ENCODE measurements at places on chromosomes 2 and 18.
A peak's percentile ranks its signal among the peaks of the same experiment; 100 is the strongest.

DNA sequence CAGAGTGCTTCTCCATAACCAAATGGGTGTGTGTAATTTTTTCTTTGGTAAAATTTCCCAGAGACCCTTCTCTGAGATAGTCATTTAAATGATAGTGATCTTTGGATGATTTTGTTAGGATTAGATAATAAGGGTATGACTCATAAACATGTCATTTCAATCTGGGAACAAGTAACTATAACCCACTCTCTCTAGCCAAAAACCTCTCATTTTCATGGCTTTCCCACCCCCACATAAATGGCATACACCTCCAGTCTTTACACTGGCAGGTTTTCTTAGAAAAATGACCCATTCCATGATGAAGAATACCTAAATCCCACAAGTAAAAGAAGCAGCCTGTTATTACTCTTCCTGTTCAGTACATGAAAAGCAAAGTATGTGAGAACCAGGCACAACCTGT, 572.0 kb upstream of the ZEB2 start:
- peak; percentile 47 for DNase-seq

GRCh38 chr2:160730296-160730995, 236.8 kb upstream of the RBMS1 start:
- no peak for DNase-seq

- no peak for DNase-seq
Measured at GRCh38 chr2:3572620-3573019, 2.4 kb upstream of the RPS7 start.

DNA sequence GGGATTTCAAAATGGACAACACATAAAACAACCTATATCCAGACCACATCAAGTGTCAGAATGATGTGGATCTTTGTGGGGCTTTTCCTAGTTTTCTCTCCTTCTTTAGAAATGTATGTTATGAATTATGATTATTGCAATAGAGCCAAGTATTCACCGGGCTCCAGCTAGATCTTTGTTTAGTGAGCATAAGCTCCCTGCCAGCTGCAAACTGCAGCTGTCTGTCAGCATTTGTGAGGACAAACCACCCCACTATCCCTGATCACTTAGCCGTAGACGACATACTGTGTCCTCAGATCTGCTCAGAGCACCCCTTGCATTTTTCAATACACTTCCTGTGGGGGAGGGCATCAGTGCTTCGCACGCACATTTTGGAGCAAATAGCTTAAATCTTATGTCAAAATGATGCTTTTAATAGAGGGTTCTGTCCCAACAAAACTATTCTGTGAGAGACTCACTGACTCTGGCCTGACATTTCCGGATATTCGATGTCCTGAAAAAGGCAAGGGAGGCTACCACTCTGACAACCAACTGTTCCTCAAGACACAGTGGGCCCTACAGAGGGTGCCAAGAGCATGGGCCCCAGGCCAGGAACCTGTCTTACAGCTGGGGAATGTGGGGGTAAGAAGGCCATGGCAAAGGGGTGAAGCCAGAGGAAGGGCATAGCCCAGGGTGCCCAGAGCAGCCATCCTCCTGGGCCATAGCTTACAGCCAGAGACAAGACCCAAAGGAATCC, 346.0 kb downstream of the ARHGAP15 start:
- peak; percentile 80 for DNase-seq

- DNase-seq = peak; percentile 6
Measured at GRCh38 chr2:153388246-153388645, 90.3 kb downstream of the RPRM start.

- DNase-seq = peak; percentile 51
Measured at GRCh38 chr2:233979748-233980147, 62.6 kb downstream of the TRPM8 start.

DNA sequence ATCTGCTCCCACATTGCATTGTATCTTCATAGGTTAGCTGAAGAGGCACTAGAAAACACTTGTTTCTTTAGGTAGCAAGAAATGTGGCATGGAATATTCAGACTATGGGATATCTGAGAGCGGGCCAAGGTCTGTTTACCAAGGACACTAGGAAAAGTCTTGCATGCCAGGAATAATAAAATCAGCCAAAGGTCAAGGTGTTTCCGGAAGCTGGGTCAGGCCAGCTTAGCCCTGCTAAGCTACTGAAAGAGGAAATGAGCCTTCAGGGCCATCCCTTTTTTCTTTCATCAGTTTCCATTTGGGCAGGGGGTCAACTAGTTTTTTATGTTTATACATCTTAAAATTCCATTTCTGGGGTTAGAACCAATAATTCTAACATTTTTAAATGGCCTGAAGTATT, 101.1 kb downstream of the DPP4 start:
- DNase-seq = no peak

GRCh38 chr2:202848813-202849212, 22.8 kb downstream of the ICA1L start:
- DNase-seq = peak; percentile 6

- no peak for DNase-seq
Measured at GRCh38 chr18:64986906-64987495, 763.8 kb upstream of the CDH7 start.

GRCh38 chr18:75185460-75185859, 23.5 kb downstream of the PTGR3 start:
- DNase-seq = no peak

- no peak for DNase-seq
Measured at GRCh38 chr2:29073933-29074332, 390 bp downstream of the PCARE start.

DNA sequence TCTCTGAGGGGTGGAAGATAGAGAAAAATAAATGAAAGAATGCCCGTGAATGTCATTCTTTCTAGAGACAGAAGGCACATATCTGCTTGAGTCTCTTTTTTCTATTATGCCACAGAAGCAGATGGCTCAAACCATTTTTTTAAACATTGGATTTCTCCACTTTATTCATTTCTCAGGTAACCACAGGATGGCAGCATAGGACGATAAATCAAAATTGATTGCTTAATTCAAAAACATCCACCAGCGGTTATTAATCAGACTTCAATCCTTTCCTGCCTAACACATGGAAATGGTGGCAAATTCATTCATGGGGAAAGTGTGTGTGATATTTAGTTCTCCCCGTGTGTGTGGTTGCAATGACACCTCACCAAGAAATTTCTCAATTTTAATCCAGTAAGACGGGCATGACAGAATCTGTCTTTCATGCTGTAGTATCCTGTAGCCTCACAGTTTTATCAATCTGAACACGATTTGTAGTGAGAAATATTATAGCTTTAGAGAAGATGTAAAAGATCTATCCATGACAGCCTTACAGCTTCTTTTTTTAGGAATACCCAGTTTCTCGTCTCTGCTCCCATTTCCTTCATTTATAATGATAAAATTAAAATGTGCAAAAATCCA, 72.2 kb downstream of the DSC3 start:
- peak; percentile 10 for DNase-seq

DNA sequence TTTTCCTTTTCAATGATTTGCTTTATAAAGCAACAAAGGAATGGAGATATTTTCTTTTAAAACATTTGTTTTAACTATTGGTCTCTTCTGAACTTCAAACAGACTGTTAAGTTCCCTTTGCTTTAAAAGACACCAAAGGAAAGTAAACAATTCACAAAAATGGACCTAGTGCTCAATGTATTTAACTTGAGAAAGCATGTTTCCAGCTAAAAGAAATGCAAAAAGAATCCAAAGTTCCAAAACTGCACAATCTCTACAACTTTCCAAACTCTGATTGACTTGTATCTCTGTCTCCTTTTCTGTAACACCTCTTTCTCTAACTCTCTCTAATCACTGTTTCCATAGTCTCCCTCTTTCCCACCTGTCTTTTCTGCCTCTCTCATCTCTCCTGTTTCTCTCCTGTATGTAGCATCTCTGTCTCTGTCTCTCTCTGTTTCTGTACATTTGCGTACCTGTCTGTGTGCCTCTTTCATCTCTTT, 295.7 kb upstream of the SESTD1 start:
- no peak for DNase-seq

GRCh38 chr2:160210599-160211138, 10.6 kb upstream of the ITGB6 start:
- peak; percentile 65 for DNase-seq

GRCh38 chr2:161206471-161207032, 46.3 kb downstream of the TANK start:
- peak; percentile 29 for DNase-seq

GRCh38 chr2:70553334-70553583, 367 bp downstream of the TGFA start:
- DNase-seq = no peak

DNA sequence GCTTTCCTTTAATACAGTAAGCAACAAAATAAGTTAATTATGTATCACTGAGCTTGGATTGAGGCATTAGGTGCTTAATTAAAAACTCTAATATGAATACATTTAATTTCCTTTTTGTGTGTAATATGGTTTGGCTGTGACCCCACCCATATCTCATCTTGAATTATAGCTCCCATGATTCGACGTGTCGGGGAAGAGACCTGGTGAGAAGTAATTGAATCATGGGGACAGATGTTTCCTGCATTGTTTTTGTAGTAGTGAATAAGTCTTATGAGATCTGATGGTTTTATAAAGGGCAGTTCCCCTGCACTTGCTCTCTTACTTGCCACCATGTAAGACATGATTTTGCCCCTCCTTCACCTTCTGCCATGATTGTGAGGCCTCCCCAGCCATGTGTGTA, 325.4 kb upstream of the CDH7 start:
- DNase-seq = no peak

DNA sequence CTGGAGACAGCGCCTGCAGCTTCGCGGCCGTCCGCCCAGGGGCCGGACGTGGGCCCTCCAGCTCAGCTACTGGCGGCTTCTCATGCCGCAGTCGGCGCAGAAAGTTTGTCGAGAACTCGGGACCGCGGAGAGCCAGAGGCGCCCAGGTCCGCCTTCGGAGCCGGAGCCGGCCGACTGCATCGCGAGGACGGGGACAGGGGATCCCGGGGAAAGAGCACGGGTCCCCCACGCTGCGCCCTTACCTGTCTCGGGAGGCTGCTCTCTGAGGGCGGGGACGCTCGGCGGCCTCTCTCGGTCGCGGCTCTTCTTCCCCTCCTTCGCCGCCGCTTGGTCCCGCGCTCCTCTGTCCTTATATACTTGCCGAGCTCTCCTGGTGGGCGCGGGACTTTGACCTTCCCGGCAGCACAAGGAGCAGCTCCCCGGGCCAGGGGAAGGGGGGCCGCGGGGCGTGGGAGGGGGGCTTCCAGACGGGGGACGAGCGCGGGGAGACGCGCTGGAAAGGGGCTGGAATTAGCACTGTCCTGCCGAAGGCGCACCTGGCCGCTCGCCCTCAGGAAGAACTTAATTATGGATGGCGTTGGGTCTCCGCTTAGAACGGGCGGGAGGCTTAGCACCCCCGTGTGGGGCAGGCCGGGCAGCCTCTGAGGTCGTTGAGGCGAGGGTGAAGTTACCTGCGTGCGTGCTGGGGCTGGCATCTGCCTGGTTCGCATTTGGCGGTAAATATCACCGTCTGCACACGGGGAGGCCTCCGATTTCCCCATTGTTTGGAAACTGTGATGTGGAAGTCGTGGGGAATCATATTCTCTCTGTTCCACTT, at the start of gene POMC:
POMC (minus strand) TSS at position 325 of the 817 bp plus-strand sequence. CDS start 3,808 bp downstream, outside the sequence.
- peak; percentile 37 for DNase-seq

GRCh38 chr2:88746929-88747490, 55.5 kb downstream of the RPIA start:
- no peak for DNase-seq

DNA sequence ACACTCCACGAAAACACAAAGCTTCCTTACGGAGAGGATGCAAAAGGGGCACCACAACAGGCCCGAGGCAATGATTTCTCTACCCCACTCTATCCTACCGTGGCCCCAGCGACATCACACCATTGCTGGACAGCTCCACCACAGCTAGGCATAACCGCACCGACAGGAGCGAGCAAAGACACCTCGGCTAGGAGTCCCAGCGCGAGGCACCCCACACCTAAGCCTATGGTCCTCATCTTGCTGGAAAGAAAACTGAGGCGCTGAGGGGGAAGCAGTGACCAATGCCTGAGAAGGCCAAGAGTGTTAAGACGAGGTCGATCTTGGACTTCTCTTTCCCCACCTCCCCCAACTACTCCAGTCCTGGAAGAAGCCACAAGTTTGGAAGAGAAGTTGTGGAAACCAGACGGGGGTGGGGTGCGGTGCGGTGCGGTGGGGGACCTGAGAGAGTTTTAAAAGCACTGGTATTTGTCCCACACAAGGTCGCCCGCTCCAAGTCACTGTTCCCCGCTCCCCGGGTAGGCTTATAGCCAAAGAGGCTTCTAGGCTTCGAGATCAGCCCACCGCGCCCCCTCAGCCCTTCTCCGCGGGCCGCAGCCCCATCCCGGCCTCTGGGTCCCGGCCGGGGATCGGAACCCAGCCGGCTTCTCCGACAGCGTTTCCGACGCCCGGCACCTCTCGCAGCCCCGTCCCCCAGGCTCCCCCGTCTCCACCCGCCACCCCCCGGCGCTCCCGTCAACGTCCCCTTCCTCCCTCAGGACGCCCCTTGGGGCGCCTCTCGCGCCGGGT, 766 bp downstream of the PDE6D start:
- DNase-seq = peak; percentile 30

GRCh38 chr2:166223298-166223697, 95.5 kb upstream of the SCN1A start:
- DNase-seq = no peak

GRCh38 chr2:237927986-237928385, 38.8 kb upstream of the UBE2F start:
- DNase-seq = no peak

DNA sequence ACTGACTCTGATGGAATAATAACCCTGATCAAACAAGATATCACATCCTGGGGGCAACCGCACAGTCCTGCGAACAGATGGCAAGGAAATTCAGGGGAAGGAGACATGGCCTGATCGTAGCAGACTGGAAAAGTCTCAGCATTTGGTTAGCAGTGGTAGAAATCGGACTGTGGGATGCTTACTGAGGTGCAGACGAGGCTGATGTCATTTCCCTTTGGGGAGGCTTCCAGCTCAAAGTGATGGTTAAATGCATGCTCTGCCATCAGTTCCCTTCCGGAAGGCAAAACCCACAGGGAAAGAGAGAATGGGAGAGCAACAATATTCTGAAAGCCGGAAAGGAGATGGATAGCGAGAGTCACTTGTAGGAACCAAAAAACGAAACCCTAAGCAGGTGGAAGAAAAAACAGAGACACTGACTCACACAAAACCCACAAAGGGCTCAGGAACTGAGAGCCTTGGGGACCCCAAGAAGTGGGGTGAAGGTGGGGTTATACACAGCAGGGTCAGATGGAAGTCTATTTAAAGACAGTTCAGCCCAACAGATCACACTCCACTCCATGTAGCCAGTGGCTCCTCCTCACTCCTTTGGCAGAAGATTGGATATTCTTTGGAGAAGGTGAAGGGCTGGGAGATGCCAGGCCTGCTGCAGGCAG, 93.1 kb downstream of the INPP5D start:
- no peak for DNase-seq

GRCh38 chr2:40480596-40480995, 28.7 kb upstream of the SLC8A1 start:
- DNase-seq = no peak

All from fibroblast of skin of back (primary cell).